Ascending aorta (tissue), 2 donors: ENCODE measurements at places on chromosomes 3 and 15.

GRCh38 chr3:8727605-8728512 is 5.7 kb upstream of the CAV3 start:
- no peak for DNase-seq

DNA sequence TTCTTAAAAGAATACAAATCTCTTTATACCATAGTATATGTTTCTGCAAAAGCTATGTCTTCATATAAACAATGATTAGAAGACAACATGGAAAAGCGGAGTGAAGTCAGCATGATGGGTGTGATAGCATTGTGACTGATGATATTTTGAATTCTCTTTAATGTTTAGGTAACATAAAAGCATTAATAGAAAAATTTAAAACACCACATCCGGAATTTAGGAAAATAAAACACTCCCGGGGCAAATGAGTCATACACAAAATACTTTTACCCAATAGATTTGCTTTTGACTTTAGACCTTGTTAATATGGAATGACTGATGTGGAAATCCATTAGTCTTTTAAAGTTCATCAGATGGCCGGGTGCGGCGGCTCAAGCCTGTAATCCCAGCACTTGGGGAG is 134.7 kb downstream of the P3H2 start:
- no peak for DNase-seq

DNA sequence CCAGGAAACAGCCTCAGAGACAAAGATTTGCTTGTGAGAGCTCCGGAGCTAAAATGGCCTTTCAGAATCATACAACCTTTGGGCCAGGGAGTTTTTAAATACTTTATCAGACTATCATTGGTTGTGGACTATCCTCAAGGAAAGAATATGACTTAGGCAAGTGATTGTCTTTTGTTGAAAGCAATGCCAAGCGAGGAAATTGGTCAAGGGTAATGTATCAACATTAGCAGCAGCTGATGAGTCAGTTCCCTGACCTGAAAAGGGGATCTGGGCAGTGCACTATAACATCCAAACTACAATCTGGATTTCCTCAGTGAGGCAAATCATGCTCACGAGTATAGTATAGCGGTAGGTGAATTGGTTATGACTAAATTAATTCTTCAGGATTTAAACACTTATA is 303.6 kb downstream of the LSAMP start:
- no peak for DNase-seq

GRCh38 chr15:68389936-68390817 is 41.8 kb downstream of the ITGA11 start:
- peak; percentile 60 for DNase-seq

GRCh38 chr3:133910422-133910821 is 14.7 kb upstream of the RAB6B start:
- DNase-seq = no peak

GRCh38 chr15:80822676-80823075 is 43.5 kb downstream of the CEMIP start:
- DNase-seq = peak; percentile 13

- DNase-seq = no peak
Observed at GRCh38 chr15:27401471-27401870, 430.5 kb downstream of the GABRG3 start.

- DNase-seq = no peak
Observed at GRCh38 chr3:189797103-189797750, 166.0 kb downstream of the TP63 start.

DNA sequence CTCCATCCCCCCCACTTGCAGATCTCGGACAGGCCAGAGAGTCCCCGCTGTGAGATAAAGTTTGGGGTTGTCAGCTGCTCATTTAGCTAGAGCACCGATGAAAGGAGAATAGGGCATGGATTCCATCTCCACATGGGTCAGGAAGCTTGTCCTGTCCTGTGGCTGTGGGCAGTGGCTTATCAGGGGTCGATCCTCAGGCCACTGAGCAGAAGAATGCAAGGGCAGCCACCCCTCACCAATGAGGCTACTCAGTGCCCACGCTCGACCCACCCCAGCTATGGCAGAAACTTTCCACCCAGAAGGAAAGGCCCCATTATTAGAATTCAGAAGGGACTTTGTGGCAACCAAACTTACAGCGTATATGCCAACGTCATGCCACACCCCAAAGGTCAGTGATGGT is 43.3 kb downstream of the CPN2 start:
- no peak for DNase-seq

GRCh38 chr15:22851513-22851912 is 13.0 kb downstream of the NIPA2 start:
- no peak for DNase-seq

- no peak for DNase-seq
Observed at GRCh38 chr3:29468187-29468586, 187.3 kb downstream of the RBMS3 start.

DNA sequence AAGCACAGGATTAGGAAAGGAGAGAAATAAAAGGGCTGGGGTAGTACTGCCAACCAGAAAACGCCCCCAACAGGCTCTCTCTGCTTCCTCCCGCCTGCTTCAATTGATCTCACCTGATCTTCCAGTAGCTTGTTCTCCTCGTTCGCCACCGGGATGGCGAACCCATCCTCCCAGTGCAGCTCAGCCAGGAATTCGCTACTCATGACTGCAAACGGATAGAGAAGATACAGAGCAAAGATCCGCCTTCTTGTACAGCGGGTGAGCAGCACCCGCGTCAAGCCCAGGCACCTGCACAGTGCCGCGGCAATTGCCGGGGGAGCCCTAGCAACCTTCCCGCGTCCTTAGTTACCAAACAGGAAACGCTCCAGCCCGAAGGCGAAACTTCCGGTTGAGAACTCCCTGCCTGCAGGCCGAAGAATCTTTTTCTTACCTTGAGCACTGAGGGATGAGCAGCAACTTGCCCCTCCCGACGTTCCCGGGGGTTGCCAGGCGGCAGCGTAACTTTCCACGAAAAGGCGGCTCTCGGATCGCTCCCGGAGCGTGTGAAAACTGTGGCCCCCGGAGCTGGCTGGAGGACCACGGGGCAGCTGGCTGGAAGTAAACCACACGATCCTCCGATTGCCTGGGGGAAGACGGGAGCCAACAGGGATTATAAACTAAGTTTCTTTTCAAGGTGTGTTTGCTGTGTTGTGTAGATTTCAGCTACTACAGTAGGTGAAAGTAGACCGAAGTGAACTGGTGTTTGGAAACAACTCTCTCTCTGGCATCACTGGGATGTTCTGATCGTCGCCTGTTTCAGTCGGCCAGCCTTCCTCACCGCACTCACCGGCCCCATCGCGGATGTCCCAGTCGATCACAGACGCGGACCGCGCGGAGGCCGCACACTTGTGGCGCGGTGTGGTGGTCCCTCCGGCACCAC is at the start of gene CCDC39:
CCDC39 (minus strand) TSS at position 312 of the 919 bp plus-strand sequence; CDS start at position 203, 109 bp downstream.
- no peak for DNase-seq

DNA sequence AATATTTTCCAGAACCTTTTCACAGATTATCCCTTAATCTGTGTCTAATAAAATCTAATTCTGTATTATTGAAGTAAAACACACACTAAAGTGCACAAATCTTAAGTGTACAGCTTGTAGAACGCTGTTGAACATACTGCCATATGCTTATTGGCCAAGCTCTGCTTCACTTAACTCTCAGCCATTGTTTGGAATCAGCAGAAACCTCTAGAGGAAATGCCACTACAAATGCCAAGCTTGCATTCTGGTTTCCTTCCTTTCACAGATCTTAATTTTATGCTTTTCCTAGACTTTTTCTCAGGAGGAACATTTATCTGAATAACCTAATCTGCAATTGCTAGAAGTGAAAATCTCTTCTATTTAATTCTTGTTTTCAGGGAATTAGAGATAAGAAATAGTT is 10.1 kb downstream of the MNS1 start:
- DNase-seq = no peak

- DNase-seq = no peak
Observed at GRCh38 chr15:64690008-64690407, 85.4 kb downstream of the RBPMS2 start.

DNA sequence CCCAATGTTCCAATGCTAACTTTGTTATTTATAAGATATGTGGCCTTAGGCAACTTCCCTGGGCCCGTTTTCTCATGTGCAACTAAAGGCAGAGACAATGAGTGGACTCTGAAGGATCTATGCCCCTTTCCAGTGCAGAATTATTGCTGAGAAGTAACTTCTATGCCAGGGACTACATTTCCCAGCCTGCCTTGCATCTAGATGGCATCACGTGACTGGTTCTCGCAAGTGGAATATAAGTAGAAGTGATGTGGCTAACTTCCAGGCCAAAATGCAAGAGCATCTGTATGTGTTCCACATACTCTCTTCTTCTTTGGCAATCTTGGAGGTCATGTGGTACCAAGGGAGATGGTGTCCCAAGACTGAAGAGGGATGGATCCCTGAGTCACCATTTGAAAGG is 674.4 kb downstream of the NTRK3 start:
- no peak for DNase-seq
